ENCODE measurements at places on chromosomes 6 and 20.

GRCh38 chr6:167471548-167471930, 146.7 kb downstream of the TTLL2 start:
- DNase-seq, result no peak

GRCh38 chr20:6940048-6940447, 172.6 kb downstream of the BMP2 start:
- DNase-seq, result no peak

GRCh38 chr6:13519839-13520238, 32.4 kb upstream of the GFOD1 start:
- DNase-seq, result no peak

DNA sequence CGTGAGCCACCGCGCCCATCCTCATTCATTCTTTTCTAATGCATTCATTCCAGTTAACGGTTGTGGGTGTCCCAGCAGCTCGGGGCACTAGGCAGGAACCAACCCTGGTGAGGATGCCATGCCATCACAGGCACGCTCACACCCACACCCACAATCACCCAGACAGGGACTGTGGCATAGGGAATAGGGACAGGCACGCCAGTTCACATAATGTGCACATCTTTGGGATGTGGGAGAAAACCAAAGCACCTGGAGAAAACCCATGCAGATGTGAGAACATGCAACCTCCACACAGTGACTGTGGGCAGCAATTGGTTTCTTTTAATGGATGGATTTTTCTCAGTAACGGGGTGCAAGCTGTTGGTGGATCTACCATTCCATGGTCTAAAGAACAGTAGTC, 64.3 kb downstream of the IRF4 start:
- DNase-seq, result no peak

GRCh38 chr6:14333556-14334305, 216.2 kb downstream of the CD83 start:
- no peak for DNase-seq

- no peak for DNase-seq
Observed at GRCh38 chr6:30781395-30781742, 37.0 kb upstream of the IER3 start.

DNA sequence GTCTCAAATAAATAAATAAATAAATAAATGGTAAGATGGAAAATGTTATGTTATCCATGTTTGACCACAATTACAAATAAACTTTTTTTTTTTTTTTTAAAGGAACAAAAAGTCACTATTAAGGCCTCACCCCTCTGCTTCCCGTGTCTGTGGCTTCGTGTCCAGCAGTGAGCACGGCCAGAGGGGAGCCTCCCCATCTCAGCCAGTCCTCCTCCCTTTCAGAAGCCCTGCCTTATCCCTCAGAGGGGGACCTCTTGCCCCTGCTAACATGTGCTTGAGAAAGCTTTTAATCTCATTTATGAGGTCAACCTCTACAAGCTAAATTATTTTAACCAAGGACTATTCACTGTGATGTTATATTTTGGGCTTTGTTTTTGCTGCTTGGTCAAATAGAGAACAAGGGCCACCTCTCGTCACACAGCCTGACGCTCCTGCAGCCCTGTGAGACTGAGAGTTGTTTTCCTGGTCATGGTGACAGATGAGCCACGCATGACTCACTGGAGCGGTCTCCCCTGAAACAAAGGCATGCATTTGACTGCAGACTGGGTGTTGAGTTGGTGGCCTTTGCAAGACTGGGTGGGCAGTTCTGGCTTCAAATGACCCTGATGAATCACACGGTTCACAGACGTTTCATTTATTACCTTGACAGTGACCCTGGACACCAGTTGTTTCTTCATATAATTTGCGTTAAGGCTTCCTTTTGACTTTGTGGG, 131.8 kb downstream of the TIAM2 start:
- DNase-seq, result no peak

DNA sequence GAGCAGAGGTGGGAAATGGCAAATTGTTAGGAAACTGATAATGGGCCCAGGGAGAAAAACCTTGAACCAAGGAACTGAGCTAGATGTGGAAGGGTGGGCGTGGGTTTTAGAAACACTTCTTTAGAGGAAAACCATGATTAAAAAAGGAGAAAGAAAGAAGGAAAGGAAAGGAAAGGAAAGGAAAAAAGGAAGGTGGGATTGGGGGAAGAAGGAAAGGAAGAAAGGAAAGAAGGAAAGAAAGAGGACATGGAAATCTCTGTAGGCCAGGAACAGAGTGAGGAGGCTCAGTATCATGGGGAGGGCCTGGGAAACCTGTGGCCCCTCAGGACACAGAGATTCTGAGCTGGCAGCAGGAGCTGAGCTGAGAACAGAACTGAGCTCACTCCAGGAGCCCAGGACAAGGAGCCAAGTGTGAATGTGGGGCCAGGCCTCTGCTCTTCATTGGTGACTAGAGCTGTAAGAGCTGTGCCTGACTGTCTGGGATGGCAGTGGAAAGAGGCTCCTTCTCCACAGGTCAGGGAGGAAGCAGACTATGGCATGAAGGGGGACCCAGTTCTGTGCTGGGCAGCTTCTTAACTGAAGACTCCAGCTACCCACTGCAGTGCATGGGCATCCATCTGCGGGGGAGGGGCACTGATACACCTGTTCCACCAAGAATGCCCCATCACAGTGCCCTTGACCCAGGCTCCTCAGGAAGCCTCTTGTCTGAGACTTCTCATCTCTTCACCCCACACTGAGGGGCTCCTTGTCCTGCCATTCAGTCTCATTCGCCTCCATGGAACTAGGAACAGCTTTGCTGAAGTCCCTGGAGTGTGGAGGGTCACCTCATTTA, 116.1 kb upstream of the BACH2 start:
- no peak for DNase-seq

DNA sequence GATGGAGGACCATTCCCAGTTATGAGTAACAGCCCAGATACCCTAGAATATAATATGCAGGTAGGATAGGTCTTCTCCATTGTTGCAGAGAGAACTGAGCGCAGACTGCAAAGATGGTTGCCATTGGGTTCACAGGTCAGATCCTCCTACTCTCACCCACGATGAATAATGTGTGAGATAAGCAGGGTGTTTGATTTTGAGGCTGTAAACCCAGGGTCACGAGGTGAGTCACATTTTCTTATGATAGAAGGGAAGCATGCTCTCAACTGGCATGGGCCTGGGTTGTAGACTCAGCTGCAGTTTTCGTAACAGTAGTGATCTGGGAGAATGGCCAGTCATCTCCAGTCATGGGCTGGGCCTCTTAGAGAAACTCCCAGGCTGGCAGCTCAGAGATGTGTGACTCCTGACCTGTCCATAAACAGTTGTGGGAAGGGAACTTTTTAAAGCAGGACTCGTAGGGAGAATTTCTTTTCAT, 74.2 kb downstream of the CD164 start:
- no peak for DNase-seq

- no peak for DNase-seq
Observed at GRCh38 chr6:158715330-158716311, 65.8 kb downstream of the SYTL3 start.

DNA sequence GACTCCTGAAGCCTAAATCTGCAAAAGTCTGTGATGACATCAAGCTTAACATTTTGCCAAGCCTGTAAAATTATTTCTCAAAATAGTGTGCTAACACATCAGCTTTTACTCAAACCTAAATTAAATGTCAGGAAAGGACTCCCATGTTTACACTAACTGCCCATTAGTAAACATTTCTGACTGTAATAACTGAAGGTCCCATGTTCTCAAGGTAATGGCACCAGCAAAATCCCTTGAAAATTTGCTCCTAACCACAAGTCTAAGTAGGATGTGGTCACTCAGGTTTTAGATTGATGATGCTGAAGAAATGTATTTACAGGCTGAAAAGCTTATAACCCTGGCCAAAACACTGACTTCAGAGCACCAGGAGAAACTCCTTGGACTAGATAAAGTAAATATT, 33.0 kb downstream of the BACH2 start:
- no peak for DNase-seq

GRCh38 chr20:20630551-20630950, 81.9 kb downstream of the RALGAPA2 start:
- no peak for DNase-seq

DNA sequence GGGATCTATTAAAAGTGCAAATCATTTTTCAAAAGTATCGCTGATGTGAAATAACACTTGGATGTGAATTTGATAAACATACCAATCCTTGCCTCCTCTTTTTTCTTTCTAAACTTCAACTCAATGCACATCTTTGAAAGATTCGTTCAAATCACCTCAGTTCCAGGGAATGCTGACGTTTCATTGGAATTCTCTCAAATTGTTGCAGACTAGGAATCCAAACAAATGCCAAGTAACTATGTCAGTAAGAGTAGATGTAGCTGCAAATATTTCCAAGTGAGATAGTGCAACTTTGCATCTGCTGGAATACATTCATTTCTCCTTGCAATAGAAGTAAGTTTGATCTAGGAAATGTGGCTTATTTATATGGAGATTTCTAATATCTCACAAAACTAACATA, 220.7 kb downstream of the FUT9 start:
- DNase-seq, result no peak

Measured in stimulated activated CD4-positive, alpha-beta T cell treated with anti-CD3 and anti-CD28 coated beads, TNF-alpha, amount 100 ng/mL, for 4 hours (primary cell).